Muscle of back (tissue), 13 donors: ENCODE measurements at places on chromosomes 5 and 9.

GRCh38 chr9:95266649-95267048 is 50.9 kb downstream of the FANCC start:
- no peak for DNase-seq

GRCh38 chr9:98445576-98445975 is 190.1 kb upstream of the TBC1D2 start:
- DNase-seq = no peak

DNA sequence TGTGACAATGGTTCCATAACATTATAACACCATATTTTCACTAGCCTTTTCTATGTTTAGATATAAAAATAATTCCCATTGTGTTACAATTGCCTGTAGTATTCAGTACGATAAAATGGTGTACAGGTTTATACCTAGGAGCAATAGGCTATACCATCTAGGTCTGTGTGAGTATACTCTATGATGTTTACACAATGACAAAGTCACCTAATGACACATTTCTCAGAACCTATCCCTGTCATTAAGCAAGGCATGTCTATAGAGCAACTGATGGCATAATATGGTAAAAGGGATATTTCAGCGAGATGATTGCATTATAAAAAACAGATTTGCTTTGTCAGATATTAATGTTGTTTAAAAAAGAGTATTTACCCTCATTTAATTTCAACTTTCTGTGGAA is 517.2 kb downstream of the SPOCK1 start:
- no peak for DNase-seq

GRCh38 chr5:91142386-91142785 is 240.7 kb downstream of the ARRDC3 start:
- no peak for DNase-seq

DNA sequence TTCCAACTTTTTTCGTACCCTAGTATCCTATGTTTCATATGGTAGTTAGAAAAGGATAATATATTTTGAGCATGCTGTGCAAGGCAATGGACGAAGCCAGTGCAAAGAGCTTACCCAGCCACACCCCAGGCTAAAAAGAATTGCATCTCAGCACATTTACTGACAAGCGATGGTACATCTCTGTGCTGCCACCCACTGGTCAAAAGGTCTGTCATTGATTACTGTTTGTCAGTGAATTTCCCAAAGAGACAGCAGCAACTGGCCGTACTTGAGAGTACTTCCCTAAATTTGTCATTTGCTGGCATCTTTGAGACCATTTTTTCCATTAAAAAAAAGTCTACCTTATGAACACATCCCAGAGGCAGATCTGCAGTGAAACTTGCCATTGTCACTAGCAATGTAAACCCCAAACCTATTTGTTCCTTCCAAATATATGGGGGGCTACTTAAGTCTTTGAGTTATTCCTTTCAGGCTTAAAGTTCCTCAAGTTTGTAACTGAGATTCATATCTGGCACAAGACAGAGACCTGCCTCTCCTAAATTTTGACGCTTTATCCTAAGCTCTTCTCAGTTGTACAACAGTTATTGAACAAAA is 184.3 kb downstream of the CTNND2 start:
- peak; percentile 7 for DNase-seq

DNA sequence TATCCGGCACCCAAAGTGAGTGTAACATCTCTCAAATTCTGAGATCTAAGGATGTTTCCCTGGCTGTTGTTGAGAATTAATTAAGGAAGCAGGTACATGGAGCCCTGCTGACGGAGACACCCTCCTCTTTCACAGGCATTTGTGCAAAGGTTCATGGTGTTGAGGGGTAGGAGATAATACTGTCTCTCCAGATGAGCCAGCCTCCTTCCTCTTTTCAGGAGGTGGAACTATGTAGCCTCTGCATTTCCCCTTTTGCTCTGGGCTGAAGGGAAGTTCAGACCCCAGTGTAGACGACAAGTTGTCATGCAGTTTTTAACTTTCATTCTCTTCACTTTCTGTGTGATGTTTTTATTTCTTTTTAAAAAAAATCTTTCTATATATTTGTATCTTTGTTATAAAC is 107.5 kb downstream of the GALNT10 start:
- DNase-seq = no peak

- DNase-seq = no peak
Measured at GRCh38 chr5:119336845-119337580, 18.8 kb upstream of the TNFAIP8 start.

- DNase-seq = no peak
Measured at GRCh38 chr5:44511596-44511995, 122.4 kb upstream of the FGF10 start.
